Activated CD4-positive, CD25-positive, alpha-beta regulatory T cell (primary cell): ENCODE measurements at places on chromosomes 4 and X.

GRCh38 chr4:55296096-55296495 is 49.9 kb upstream of the SRD5A3 start:
- no peak for DNase-seq

GRCh38 chr4:169650227-169650936 is 30.0 kb downstream of the CLCN3 start:
- no peak for DNase-seq

DNA sequence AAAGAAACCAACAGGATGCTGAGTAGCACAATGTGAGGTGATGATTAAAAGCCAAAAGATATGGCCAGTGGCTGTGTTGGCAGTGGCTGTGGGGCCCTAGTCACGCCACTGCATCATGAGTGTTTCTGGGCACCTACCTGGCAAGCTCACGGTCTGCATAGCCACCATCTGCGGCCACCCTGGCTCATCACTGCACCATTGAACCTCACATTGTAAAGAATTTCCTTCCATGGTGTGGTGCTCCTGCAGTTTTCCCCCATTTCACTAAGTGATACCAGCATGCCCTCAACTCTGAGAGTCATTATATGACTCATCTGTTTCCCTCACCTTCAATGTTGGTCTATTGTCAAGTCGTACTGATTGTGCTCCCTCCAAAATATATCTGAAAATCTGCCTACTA is 45.5 kb upstream of the CLNK start:
- DNase-seq, result no peak

DNA sequence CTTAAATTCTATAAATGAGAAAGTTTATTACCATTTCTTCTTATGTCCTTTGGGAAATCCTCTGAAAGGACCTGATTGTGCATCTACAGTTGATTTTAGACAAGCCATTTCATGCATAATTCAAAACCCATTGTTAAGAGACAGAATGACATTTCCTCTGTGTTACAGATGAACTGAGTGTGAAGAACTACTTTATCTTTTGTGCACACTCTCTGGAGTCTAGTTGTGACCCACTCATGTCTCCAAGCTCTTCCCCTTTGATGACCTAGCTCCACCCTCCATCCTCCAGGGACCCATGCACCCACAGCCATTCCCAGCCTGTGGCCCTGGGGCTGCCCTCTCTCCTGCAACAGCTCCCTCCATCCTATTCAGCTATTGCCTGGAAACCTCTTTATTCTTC is 57.5 kb upstream of the BMPR1B start:
- no peak for DNase-seq

DNA sequence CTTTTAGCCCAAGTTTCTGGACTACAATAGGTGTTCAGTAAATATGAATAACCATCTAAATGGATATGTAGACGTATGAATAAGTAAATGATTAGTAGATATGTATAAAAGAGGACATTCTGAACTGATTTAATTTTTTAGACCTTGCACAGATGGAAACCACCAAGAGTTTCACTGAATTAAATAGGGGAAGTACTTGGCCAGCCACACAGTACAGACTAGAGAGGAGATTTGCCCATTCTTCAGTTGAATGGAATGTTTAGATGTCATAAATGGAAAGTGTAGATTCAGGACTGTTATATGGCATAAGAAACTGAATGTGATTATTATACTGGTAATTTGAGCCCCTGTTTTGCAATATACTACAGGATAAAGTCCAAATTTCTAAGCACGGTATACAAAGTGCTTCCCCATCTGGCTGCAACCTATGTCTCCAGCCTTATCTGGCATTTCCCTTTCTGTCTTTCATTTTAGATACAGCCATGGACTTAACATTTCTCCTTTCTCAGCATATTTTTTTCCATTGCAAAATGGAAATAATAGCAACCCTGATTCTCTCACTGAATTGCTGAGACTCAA is 137.8 kb upstream of the HS3ST1 start:
- DNase-seq, result no peak

DNA sequence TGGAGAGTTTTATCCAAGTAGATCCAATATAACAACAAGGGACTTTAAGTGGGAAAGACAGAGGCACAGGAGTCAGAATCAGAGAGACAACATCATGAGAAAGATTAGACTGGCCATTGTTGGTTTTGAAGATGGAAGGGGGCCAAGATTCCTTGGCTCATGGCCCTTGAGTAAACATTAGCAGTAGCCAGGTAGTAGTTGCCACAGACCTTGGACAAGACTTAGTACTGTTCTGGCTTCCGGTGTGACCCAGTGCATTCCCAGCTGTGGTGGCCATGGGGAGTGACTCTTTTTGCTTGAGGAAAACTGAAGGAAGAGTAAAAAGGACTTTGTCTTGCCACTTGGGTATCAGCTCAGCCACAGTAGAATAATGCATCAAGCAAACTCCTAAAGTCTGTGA is 462.2 kb upstream of the CPXCR1 start:
- DNase-seq, result no peak

- no peak for DNase-seq
Observed at GRCh38 chr4:127249066-127249766, 383.5 kb upstream of the INTU start.

DNA sequence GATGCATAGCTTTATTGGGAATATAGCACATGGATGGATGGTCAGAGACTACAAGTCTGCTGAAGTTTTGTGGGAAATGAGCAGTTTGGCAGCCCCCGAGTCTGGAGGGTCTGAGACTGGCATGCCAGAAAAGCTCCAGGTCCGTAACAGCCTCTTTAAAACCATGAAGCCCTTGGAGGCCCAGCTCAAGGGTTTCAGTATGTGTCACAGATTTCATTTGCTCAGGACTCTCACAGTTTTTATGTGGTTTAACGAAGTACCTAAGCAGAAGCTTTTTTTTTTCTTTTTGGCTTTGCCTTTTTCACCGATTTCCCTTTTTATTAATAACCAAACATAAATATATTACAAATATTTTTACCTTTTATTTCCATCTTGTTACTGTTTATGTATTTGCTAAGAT is 30.6 kb upstream of the TMEM184C start:
- DNase-seq, result no peak

DNA sequence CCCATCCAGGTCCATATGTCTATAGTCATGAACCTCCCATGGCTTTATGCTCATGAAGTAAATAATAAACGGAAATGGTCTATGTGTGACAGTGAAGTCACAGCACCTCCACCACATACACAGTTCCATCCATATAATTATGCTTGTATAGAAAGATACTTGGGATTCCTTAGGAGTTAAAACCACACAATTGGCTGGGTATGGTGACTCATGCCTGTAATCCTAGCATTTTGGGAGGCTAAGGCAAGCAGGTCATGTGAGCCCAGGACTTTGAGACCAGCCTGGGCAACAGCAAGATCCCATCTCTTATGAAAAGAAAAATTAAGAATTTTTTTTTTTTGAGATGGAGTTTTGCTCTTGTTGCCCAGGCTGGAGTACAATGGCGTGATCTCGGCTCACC is 55.6 kb upstream of the RBM47 start:
- DNase-seq, result no peak

DNA sequence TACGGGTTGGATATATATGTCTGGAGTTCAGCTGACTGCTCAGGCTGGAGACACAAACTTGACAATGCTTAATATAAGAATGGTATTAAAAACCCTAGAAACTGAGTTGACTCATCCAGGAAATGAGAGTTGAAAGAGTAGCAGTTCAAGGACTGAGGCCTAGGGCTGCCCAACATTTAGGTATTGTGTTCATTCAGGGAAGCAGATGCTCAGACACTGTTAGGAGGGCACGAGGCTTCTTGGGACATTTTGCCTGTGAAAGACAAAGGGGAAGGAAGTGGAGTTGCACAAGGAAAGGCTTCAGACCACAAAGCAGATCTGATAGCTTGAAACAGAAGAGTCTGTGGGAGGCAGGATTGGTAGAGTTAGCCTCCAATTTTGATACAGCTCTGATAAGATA is 52.0 kb upstream of the HS3ST1 start:
- no peak for DNase-seq

GRCh38 chr4:67723949-67724348 is 23.0 kb upstream of the UBA6 start:
- no peak for DNase-seq

DNA sequence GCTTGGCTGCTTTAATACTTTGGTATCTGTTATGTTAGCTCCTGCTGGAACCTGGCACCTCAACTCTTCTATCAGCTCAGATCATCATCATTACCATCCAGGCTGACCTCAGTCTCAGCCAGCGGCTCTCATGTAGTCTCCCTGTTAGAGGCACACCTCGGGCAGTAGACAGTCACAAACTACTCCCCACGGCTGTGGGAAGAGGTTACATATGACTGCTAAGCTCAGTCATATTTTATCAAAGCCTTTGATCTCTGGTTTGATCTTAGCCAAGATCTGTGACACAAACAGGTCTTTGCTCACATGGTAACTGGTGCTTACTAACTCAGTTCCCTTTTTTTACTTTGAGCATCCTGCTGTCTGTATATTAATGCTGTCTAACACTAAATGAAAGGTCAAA is 384.9 kb downstream of the CENPC start:
- DNase-seq, result no peak

DNA sequence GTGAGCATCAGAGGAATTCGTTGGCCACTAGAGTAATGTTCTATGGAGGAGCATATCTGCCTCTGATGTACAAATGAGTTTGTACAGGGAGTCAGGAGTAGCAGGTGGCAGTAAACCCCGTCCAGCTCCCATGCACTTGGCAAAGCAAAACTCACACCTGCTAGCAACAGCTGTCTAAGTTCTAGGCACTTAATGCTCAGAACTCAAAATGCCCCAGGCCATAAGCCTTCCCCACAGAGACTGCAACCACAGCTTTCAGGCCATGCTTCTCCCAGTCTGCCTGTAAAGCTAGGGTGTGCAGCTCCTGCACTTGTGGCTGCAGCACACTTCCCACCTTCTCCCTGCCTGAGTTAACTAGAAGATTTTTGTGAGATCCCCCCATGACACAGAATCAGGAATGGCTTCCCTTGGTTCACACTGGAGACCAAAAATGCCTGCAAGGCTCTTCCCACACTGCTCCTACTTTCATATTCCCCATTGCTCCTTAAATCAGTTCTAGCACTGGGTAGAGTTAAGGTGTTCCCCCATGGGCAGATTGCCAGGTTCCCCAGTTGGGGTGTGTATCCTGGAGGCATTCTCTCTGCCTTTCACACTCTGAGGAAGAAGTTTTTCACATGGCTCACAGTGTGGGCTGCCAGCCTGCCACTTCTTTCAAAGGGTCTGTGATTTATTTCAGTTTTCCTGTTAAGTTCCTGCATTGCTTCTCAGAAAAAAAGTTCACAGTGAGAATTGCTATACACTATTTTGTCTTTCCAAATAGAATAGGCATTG is 189.9 kb downstream of the STPG2 start:
- no peak for DNase-seq

DNA sequence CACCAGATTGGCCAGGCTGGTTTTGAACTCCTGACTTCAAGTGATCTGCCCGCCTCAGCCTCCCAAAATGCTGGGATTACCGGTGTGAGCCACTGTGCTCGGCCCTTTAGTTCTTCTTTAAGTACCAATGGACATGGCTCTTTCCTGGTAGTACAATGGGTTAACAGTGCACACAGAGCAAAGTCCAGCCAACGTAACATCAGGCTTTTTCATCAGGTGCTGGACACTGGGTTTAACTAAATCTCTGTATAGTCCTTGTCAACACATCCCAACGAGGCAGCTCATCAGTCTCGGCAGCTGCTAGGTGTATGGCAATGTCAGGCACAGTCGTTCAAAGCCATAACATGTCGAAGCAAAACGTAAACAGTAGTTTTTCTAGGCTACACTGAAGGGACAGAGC is 93.8 kb downstream of the HDAC8 start:
- DNase-seq, result no peak
